ENCODE measurements at places on chromosomes 2 and 18.

DNA sequence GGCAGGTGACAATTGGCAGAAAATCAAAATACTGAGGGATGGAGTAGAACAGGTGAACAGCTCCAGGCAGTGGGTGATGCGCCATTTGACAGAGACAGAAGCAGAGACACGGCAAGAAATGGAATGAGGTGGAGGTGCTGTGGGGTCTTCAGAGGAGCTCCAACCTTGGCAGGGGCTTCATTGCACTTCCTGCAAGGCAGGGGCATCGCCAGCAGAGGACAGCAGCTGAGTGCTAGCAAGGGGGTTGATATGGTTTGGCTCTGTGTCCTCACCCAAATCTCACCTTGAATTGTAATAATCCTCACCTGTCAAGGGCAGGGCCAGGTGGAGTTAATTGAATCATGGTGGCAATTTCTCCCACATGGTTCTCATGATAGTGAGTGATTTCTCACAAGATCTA lies 42.8 kb downstream of the CCDC68 start:
- no peak for DNase-seq

GRCh38 chr2:45826884-45827635 lies 175.6 kb downstream of the PRKCE start:
- peak; percentile 43 for DNase-seq

DNA sequence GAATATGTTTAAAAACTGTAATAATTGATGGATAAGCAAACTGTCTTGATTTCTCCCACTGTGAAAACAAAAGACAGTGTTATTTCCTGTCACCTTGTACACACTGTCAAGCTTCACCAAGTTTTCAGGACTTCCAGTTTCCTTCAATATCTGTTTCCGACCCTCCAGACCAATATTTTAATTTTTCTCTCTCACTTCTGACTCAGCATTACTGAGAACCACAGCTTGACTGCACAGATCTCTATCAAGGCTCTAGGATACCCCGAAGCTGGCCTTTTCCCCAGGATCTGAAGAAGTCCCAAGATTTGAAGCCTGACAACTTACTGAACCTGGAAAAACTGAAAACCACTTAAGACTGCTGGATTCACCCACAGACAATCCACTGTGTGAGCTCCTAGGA lies 13.2 kb upstream of the SULT1C3 start:
- DNase-seq = no peak

- no peak for DNase-seq
Measured at GRCh38 chr18:70024829-70025228, 77.2 kb upstream of the CD226 start.

GRCh38 chr2:127069003-127069402 lies 38.0 kb downstream of the BIN1 start:
- DNase-seq = no peak

GRCh38 chr18:48765053-48765452 lies 185.7 kb downstream of the SMAD7 start:
- DNase-seq = no peak

- peak; percentile 36 for DNase-seq
Measured at GRCh38 chr2:100124761-100125160, 17.6 kb downstream of the AFF3 start.

- DNase-seq = no peak
Measured at GRCh38 chr18:26227051-26227670, 916 bp downstream of the TAF4B start.

- DNase-seq = no peak
Measured at GRCh38 chr2:237075749-237076599, 9.7 kb upstream of the COPS8 start.

- no peak for DNase-seq
Measured at GRCh38 chr2:227407591-227408151, 19.9 kb upstream of the SCYGR1 start.

DNA sequence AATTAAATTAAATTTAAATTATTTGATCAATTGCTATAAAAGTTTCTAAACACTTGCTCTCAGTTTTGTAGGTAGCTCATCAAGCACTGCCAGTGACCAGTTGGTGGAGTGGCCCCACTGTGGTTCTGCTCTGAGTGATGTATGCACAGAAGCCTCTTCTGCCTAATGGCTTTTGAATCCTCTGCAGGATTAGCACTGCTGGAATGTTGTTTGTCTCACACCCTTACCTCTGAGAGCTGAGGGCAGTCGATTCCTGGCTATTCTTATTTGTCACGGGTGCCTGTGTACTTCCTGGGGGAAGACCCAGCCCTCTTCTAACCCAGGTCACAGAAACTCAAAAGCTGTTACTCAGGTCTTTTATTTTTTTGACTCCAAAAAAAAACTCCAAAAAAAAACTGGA lies 9.5 kb downstream of the CAPN14 start:
- no peak for DNase-seq

GRCh38 chr2:145091967-145092366 lies 572.0 kb upstream of the ZEB2 start:
- no peak for DNase-seq

GRCh38 chr2:140481136-140481535 lies 1649.7 kb downstream of the LRP1B start:
- DNase-seq = no peak

GRCh38 chr2:70829916-70830315 lies 5.7 kb downstream of the CD207 start:
- no peak for DNase-seq

- no peak for DNase-seq
Measured at GRCh38 chr2:226387499-226387942, 412.1 kb downstream of the IRS1 start.

DNA sequence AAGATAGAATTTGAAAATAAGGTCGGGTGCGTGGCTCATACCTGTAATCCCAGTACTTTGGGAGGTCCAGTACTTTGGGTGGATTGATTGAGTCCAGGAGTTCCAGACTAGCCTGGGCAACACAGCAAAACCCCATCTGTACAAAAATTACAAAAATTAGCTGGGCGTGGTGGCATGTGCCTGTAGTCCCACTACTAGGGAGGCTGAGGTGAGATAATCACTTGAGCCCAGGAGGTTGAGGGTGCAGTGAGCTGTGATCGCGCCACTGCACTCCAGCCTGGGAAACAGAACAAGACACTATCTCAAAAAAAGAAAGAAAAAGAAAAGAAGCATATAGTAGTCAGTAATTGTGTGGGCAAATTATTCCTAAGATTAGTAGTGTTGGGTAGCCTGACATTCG lies 194.2 kb upstream of the ALPP start:
- no peak for DNase-seq

GRCh38 chr2:55901322-55901721 lies 22.3 kb downstream of the EFEMP1 start:
- peak; percentile 63 for DNase-seq

GRCh38 chr2:120735746-120736170 lies at the start of gene GLI2:
Gene GLI2, plus strand, starts transcription at chr2:120735868. Its CDS starts 61,453 bp downstream, at chr2:120797321.
- peak; percentile 91 for DNase-seq

- DNase-seq = peak; percentile 80
Measured at GRCh38 chr2:201909961-201910361, 103.6 kb downstream of the CDK15 start.

All from fibroblast of skin of scalp (primary cell).